Activated T-helper 1 cell treated with anti-CD3 and anti-CD28 coated beads, Interleukin-12 subunit alpha, Interleukin-12 subunit beta, Interleukin-2, Interleukin-4 antibody, amounts not matched to agents 30 ng/mL and 10 ng/mL and 1 ng/mL, durations not matched to agents 14 hours and 24 hours and 36 hours (primary cell): ENCODE measurements at places on chromosomes 1 and 21.

DNA sequence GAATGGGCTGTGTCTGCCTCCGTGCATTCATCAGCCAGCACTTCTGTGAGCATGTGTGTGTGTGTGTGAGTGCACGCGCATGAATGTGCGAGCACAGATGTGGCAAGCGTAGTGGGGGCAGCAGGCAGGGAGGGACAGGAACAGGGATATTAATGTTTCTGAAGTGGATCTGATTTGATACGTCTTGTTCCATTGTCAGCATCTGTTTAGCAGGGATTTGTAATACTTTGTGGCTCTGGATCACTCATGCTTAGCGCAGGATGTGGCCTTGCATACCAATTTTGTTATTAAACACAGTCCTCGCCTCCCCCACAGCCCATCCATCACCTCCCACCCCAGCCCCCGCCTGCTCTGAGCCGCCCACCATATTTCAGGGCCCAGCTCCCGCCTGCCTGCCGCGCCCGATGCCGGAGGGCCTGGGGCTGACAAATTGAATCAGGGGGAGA, 52.4 kb downstream of the TMEM53 start:
- no peak overlapping the region for H3K27ac ChIP-seq
- H3K36me3 ChIP-seq, result no peaks in the 10 kb centered on the region
- H3K4me3 ChIP-seq, result no peak overlapping the region
- DNase-seq, result no peak
- H3K4me1 ChIP-seq, result no peaks in the 10 kb centered on the region

DNA sequence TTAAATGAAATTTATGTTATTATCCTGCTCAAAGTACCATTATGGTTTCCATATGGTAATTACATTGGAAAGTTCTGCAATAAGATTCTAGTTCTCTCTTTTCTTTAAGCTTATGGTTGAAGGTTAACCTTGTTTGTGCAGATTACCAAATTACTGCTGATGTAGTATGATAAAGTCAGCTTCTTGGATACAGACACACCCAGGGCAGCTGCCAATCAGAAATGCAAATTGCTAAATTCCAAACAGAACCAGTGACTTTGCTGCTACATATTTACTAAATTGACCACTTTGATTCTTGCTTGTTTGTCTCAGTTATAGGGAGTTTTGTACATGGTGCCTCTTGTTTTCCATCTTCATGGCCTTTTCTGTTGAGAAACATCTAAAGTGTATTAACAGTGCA, 26.5 kb downstream of the GNAT2 start:
- H3K36me3 ChIP-seq, result peaks cover 41% of the 10 kb centered on the region
- peaks cover 7% of the 10 kb centered on the region for H3K4me1 ChIP-seq
- H3K27ac ChIP-seq, result no peak overlapping the region
- no peak overlapping the region for H3K4me3 ChIP-seq
- no peaks in the 10 kb centered on the region for H3K27me3 ChIP-seq

DNA sequence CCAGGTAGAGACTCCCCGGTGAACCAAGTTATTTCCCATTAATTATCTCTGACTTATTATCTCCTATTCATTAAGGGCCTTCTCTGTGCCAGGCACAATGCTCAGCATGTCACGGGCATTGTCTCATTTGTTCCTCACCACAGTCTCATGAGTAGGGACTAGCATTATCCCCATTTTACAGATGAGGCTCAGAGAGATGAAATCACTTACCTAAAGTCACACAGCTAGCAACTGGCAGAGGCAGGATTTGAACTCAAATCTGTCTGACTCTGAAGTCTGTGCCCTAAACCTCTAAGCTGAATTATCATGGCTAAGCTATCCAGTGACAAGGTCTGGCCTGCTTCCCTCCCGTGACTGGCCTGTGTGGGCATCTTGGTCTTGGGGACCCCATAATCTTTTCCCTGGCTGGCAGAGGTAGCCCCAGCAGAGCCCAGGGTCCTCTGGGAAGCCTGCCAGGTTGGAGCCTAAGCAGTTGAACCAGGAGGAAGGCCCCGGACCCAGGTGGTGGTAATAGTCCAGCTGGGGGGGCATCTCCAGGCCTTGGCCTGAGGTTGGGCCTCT, 4.5 kb downstream of the MAP7D1 start:
- peak overlapping the region; percentile 91 for H3K4me3 ChIP-seq
- DNase-seq, result no peak
- H3K36me3 ChIP-seq, result peaks cover 29% of the 10 kb centered on the region
- peak overlapping the region; percentile 99 for H3K27ac ChIP-seq
- no peaks in the 10 kb centered on the region for H3K27me3 ChIP-seq

- H3K4me1 ChIP-seq, result peaks cover 5% of the 10 kb centered on the region
- no peak overlapping the region for H3K4me3 ChIP-seq
- peaks cover 13% of the 10 kb centered on the region for H3K36me3 ChIP-seq
- no peak for DNase-seq
- no peak overlapping the region for H3K27ac ChIP-seq
Observed at GRCh38 chr1:41222496-41222895, 19.6 kb downstream of the SCMH1 start.

DNA sequence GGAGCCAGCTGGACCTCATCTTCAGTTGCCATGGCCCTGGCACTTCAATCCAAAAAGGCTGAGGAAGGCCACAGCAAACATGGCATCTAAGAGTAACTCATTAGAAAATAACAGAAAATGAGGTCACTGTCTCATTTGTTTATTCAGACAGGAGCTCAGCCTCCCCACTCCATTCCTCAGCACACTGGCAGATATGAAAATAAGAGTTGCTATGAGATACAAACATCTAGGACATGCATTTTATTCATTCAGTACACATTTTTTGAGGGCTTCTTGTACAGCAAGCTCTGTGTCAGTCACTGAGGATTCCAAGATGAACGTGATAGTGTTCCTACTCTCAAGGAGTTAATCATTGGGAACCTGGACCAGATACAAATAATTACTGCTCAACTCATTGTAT, 32.7 kb upstream of the TMEM125 start:
- H3K27ac ChIP-seq, result no peak overlapping the region
- peaks cover 3% of the 10 kb centered on the region for H3K36me3 ChIP-seq
- H3K4me1 ChIP-seq, result peaks cover 17% of the 10 kb centered on the region
- no peak for DNase-seq

- peaks cover 11% of the 10 kb centered on the region for H3K4me1 ChIP-seq
- no peak for DNase-seq
- no peak overlapping the region for H3K4me3 ChIP-seq
Observed at GRCh38 chr1:184905601-184906322, 68.5 kb downstream of the NIBAN1 start.
